Heart left ventricle (tissue), 16 donors: ENCODE measurements at places on chromosomes 7 and 10.

- DNase-seq, result no peak
These were observed 22.6 kb downstream of the TSPAN14 start for GRCh38 chr10:80476685-80477084.

- DNase-seq, result peak; percentile 87
These were observed 22.9 kb downstream of the DNAJB12 start for GRCh38 chr10:72331575-72332422.

DNA sequence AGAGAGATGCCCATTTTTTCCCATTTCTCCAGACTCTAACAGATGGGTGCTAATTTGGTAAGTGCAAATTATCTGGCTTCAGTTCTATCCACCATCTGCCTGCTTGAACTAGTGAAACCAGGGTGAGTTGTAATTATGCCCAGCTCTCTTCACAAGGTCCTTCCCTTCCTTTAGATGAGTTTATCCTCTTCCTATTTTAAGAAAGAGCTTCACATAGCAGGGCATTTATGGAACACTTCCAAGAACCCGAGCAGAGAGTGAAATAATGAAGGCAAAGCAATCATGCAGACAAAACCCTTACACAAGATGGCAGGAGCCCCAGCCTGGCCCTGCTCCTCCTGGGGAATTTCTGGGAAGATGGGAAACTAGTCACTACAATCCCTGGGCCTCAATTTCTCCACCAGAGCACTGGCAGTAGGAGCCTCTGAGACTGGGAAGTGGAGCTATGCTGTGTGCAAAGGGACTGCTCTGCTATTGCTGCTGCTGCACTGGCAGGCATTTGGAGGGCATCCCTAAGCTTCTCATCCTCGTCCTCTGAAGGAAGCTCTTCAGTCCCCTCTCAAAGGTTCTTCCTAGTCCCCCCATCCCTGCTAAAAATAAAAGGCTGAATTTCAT, 33.7 kb upstream of the PLXNA4 start:
- DNase-seq, result no peak

DNA sequence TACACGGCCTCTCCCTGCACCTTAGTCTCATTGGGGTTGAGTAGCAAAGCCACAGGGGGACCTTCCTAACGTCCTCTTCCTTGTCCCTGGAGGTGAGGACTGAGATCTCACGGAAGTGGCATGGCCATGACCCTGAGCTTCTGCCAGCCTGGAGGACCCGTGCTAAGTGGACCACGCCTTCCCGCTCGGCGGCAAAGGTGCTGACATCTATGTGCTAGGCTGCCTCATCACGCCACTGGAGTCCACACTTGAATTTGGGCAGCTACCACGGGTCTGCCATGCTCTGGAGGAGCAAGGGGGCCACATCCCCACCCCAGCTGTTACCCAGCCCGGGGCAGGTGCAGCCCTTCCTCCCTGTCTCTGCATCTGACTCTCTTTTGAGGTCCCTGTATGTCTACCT, 15.3 kb downstream of the GHRHR start:
- no peak for DNase-seq

- no peak for DNase-seq
These were observed 93.0 kb downstream of the CPVL start for GRCh38 chr7:29053105-29053872.

DNA sequence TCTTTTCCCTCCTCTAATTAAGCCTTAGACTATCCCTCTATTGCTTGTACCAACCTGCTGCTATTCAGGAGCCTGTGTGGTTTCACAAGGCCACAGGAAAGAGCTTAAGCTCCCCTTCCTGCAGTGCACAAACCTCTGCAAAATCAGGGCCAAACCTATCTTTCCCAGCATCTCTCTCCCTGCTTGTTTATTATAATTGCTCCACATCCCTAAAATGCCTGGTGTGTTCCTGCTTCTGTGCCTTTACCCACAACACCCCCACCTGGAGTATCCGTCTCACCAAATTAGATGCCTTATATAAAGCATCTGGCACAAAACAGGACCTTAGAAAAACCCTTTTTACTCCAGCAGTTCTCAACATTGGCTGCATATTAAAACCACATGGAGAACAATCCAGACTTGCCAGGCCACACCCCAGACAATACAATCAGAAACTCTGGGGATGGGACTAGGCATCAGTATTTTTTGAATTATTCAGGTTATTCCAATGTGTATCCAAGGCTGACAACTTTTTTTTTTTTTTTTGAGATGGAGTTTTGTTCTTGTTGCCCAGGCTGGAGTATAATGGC, 16.7 kb downstream of the SEC31B start:
- DNase-seq, result no peak

- no peak for DNase-seq
These were observed 203.1 kb upstream of the PTN start for GRCh38 chr7:137546671-137547070.
